Renal cortex interstitium (tissue), 15 donors: ENCODE measurements at places on chromosomes 6 and 20. TPM values are rescaled to one million over a fixed set of nuclear protein-coding genes. Genes with fewer than 3 reads are reported as not detected.

- peak; percentile 99 for DNase-seq
Observed at GRCh38 chr6:26216359-26216885, 129.2 kb downstream of the HFE start.

DNA sequence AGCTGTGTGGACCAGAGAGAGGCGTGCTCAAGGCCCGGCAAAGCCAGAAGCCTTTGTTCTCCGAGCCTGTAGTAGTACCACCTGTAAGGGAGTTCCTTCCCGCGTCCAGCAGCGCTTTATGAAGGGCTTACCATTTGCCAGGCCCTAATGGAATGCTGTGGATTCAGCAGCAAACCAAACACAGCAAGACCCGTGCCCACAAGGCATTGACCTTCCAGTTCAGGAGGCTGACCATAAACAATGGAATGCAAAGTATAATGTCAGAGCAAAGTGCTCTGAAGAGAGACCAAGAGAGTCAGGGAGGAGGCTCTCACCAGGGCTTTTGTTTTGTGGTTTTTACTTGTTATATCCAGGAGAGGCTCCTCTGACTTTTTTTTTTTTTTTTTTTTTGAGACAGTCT lies 209.8 kb downstream of the ZMYND8 start:
- no peak for DNase-seq

DNA sequence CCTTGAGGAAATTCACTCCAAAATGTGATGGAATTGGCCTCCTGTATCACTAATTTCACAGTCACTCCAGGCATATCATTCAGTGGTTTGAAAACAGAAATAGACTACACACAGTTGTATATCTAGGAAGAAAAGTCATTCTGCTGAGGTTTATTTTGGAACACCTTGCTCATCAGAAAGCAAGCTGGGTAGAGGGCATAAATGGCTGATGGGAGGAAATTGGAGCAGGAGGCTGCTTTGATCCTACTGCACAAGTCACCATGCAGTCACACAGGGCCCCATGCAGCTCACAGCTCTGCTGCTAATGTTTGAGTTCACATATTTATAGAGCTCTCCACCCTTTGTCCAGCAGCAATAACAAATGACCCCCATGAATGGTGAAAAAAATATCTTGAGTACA lies 12.3 kb downstream of the NHLRC1 start:
- DNase-seq: no peak

- DNase-seq: no peak
Observed at GRCh38 chr6:87628424-87628823, 38.5 kb downstream of the ORC3 start.

FAM83D gene
- 17.5 TPM for polyA plus RNA-seq

HLA-DQB1 gene
- polyA plus RNA-seq: 11.4 TPM

PI3 gene
- not detected for polyA plus RNA-seq
